ENCODE measurements at places on chromosomes 11 and 22.
A peak's percentile ranks its signal among the peaks of the same experiment; 100 is the strongest.

DNA sequence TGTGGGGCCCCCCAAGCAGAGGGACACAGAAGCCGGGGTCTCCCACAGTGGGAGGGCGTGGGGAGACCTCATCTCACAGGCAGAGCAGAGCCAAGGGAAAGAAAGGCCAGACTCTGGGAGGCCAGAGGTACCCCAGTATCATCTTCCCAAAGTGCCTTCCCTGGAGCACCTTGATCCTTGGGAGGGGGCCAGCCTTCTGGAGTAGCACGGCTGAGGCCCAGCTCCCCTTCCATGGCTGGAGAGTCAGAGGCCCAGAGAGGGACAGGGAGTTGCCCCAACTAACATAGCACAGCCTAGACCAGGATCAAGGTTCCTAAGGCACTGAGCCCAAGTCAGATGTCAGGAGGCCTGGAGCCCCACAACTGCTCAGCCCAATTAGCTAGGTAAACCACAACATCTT, 50.6 kb downstream of the ELFN2 start:
- no peak for DNase-seq

- DNase-seq: no peak
Measured at GRCh38 chr11:33689085-33689484, 11.5 kb downstream of the C11orf91 start.

GRCh38 chr11:121347813-121348212, 55.2 kb downstream of the SC5D start:
- no peak for DNase-seq

- peak; percentile 25 for DNase-seq
Measured at GRCh38 chr11:8262552-8263108, 1.0 kb downstream of the LMO1 start.

DNA sequence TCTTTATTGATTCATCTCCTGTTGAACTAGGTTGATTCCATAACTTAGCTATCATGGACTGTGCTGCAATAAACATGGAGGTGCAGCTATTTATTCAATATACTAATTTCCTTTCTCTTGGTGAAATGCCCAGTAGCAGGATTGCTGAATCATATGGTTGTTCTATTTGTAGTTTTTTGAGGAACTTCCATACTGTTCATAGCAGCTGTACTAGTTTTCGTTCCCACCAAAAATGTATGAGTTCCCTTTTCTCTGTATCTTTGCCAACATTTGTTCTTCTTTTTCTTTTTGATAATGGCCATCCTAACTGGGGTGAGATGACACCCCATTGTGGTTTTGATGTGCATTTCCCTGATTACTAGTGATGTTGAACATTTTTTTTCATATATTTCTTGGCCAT, 87.2 kb upstream of the NAV2 start:
- no peak for DNase-seq

DNA sequence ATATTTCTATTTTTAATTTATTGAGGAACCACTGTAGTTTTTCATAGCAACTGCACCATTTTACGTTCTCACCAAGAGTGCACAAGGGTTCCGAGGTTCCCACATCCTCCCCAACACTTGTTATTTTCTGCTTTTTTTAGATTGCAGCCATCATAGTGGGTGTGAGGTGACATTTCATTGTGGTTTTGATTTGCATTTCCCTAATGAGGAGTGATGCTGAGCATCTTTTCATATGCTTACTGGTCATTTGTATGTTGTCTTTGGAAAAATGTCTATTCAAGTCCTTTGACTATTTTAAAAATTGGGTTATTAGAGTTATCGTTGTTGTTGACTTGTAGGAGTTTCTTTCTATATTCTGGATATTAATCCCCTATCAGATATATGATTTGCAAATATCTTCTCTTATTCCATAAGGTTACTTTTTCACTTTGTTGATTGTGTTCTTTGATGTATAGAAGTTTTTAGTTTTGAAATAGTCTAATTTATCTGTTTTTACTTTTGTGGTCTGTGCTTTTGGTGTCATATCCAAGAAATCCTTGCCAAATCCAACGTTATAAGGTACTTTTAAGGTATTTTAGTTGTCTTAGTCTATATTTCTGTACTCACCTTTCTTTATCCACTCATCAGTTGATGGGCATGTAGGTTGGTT, 9.0 kb downstream of the NEAT1 start:
- DNase-seq: no peak

DNA sequence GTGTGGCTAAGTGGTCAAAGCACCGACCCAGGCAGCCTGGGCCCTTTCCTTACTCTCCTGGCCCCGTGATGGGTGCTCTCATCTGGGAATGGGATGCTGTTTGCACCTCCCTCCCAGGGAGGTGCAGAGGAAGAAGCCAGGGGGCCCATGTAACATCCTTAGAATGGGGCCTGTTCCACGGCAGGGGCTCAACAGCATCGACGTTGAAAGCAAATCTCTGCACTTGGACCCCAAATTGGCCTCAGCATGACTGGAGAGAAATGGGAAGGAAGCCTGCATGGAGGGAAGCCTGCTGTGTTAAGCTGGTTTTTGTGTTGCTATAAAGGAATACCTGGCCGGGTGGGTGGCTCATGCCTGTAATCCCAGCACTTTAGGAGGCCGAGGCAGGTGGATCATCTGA, 1288.4 kb downstream of the TBC1D22A start:
- DNase-seq: no peak

GRCh38 chr11:71499546-71499945, 27.5 kb upstream of the KRTAP5-7 start:
- DNase-seq: no peak

DNA sequence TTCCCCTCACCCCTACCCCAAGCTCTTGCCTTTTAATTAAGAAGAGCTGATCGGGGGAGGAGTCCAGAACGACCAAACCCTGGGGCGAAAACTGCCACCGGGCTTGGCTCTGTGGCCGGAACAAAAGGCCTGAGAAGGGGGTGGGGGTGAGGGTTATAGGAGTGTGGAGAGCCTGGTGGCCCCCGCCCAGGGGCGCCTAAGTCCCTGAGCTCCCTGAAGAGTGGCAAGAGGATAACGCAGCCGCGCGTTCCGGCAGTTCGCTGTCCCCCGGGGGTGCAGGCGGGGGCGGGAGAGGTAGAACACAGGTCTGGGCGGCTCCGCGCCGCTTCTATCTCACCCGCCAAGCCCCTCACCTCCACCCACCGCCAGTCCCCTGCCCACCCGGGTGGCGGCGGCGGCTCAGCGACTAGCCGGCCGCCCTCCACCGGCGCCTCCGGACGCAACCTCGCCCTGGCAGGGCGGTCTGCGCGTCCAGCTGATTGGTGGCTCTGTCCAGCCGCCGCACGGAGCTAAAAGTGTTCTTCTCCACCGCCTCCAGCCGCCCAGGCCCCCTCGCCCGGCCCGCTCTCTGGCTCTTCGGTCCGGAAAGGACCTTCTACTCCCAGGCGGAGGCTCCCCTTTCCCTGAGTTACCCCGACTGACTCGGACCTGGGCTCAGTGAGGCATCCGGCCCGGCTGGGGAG, 18.7 kb upstream of the BDNF start:
- no peak for DNase-seq

DNA sequence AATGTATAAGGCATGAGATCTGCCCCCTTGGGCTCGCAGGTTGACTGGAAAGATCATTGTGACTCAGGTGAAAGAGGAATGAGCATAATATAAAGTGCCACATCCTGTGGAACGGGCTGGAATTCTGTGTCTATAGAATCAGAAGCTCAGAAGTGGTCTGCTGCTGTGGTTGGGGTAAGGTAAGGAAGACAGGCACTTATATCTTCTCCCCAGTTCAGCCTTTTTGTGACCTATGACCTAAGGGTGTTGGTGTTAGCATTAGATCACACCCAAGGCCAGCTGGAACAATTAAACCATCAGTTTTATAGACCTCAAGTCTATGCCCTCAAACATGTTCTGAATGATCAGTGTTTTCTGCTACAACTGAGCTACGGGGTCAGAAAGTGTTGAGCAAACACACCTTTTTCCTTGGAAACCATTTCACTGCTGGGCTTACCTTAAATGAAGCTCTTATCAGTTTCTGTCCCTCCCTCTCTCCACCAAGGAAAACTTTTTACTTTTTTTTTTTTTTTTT, 15.7 kb upstream of the POU2AF3 start:
- DNase-seq: no peak

- no peak for DNase-seq
Measured at GRCh38 chr11:1759851-1760220, 3.9 kb downstream of the CTSD start.

DNA sequence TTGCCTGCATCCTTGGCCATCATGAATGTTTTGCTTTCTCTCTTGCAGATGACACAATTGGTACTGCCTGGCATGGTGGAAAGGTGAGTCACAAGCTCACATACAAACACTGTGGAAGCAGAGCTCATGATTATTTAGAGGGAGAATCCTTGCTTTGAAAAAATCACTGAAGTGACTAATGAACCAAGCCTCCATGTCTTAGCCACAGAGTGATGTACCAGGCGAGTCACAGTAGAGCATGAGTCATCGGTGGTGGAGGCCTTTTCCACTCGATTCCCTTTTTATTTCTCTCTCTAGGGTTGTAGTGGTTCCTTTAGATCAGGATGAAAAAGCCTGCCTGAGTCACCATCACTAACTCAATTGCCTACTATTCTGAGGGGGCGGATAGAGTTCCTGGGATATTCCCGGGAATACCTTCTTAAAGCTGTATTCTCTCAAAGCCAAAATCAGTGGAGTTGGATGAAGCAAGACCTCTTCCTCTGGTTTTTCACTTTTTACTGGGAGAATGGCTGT, 49.6 kb upstream of the ALKBH3 start:
- peak; percentile 99 for DNase-seq

DNA sequence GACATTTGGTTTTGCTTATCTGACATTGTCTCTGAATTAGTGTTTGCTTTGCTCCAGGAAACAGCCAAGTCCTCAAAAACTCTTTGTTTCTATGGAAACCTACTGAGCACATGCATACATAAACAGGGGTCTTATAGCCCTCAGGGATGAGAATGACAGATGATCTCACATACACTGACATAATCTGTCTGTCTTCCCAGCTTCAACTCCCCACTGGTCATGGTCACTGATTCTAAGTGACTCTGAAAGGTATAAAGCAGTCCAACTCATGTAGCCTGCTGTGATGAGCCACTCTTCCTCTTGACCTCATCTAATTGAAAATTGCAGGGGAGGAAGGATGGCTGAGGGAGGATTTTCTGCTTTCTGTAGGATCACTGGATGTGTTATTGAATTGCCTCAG, 12.6 kb downstream of the ZNF143 start:
- no peak for DNase-seq

DNA sequence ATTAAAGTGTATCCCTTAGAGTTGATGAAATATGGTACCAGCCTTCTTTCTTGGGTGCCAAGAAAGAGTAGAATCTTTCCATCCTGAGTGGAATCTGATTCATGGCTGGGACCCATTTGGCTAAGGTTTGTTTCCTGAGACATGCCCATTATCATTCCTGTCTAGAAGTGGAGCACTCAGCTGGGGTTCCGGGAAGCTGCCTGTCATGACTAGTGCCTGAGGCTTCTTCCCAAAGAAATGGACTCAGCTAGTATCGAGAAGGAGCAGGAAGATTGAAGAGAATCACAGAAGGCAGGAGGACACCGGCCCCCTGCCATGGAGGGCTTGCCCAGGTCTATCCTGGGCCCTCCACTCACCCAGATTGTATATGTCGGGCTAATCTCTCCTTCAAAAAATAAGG, 57.6 kb downstream of the KREMEN1 start:
- DNase-seq: no peak

DNA sequence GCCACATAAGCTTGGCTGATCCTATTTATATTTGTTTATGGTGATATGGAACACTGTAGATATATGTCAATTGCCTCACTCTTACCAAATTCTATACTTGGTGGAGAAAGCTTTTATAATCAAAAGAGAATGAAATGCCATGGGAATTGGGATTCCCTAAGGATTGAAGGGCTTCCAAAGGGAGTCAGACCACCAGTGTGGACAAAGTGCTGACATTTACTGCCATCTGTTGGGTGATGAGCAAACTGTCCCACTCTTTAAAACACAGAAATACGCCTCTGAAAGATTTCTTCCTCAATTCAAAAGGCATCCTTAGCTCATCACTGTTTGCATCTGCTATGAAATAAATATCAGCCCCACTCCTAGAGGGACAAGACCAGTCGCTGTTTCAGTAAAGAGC, 7.1 kb downstream of the SLC1A2 start:
- no peak for DNase-seq

GRCh38 chr22:31107894-31108218, 488 bp upstream of the SELENOM start:
- DNase-seq: no peak

- DNase-seq: no peak
Measured at GRCh38 chr22:24805790-24806662, at the start of gene SGSM1. Gene SGSM1 (plus strand): TSS chr22:24806211. CDS start chr22:24806326, 115 bp downstream.

DNA sequence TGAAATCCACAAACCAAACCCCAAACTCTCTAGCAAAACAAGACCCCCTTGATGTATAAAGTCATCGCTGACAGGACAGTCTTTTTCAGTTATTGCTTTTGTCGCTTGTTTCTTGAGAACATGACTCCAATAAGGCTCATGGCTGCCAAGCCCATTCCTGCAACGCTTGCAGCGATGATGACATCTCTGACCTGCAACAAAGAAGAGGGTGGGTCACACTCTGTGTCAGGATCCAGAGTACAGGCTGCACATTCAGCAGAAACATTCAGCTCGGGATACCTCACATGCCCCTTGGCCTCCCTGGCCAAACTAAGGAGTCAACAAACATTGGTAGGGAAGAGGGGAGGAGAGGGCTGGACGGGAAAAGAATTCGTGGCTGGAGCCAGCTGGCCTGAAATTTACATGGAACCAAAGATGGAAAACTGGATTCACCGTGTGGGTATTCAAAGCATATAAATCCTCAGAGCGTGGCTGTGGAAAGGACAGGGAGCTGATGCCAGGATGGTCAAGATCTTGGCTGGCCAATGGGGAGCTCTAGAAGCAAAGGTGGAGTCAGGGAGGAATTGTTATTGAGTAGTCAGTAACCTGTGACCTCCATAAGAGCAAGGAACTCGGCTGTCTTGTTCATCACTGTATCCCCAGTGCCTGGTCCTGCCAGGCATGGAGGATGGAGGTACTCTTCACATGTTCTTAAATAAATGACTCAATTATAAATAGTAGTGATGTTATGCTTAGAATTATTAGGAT, 11.8 kb upstream of the PLAAT2 start:
- no peak for DNase-seq

DNA sequence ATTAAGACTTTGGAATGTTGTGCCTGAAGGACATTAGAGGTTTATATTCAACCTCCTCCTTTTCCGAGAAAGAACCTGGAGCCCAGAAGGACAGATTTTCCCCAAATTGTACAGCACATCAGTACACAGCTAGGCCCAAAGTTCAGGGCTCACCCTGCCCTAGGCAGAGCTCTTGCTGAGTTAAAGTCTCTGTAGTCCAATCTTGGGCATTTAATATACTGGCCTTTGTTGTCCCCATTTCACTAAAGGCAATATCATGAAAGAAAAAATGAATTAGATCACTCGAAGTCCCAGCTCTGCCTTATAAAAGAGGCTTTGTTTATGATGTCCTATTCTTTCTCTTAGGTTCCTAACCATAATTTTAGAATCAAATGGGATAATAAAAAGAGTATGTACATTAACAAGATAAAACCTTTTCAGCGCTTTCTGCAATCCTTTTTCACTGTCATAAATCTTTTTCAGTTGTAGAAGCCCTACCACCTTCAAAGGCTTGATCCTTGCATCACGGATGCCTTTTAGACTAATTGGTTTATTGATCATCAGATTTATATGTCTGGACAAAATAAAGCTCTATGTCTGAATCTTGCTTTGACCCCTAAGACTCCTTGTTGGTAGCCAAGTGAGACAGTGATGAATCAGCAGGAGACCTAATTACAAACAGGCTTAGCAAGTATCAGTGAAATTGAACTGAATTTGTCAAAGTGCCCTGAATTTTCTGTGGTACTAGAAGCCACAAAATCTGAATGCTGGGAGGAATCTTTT, 39.8 kb downstream of the RELT start:
- DNase-seq: no peak
